ENCODE measurements at places on chromosomes 12 and 14.

DNA sequence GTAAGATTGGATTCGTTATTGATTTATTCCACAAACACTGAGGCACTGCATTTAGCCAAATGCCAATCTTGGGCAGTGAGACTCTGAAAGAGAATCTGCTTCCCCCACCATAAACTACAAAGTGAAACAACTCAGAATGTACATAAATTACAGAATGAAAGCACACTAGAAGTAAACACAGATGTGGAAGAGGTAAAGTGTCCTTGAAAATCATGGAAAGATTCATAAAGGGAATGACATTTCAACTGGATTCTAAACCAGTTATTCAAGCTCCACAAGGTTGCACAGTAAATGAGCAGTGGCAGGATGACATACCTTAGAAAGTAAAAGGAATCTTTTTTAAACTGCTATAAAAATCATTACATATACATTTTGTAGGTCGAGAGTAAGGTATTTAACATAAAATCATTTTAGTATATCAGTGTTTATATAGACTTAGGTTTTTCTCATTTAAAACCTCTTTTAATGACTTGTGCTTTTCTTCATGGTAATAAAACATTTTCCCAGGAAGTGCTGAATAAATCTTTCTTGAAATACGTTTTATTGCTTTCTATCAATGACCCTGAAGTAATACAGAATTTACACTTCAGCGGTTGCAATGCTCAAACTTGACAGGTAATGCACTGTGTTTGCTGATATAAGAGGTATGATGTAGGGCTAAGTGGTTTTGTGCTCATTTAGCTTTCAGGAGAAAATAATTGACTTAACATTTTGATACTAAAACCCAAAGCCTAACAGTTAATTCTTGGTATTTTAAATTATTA, 270.6 kb downstream of the NAV3 start:
- no peak overlapping the region for H3K27ac ChIP-seq
- no peak for DNase-seq
- no peaks in the 10 kb centered on the region for H3K36me3 ChIP-seq
- no peaks in the 10 kb centered on the region for H3K4me1 ChIP-seq
- H3K27me3 ChIP-seq = no peaks in the 10 kb centered on the region
- H3K4me3 ChIP-seq = no peak overlapping the region

DNA sequence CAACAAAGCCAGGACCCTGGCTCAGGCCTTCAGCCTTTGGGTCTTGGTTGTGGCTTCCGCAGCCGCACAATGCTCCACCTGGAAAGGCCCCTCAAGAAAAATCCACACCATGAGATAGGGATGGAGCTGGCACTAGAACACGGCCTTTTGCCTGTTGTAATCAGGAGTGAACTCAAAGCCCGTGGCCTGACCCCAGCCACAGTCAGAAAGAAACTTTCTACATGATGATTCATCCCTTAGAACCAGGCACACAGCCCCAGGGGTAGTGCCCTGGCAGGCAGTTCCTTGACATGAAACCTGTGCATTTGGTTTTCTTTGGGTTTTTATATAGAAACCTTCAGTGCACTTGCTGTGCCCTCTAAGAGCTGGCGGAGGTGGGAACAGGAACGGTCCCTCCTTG, 5.1 kb downstream of the CLMN start:
- no peaks in the 10 kb centered on the region for H3K27me3 ChIP-seq
- no peak overlapping the region for H3K4me3 ChIP-seq
- H3K4me1 ChIP-seq = peaks cover 26% of the 10 kb centered on the region

DNA sequence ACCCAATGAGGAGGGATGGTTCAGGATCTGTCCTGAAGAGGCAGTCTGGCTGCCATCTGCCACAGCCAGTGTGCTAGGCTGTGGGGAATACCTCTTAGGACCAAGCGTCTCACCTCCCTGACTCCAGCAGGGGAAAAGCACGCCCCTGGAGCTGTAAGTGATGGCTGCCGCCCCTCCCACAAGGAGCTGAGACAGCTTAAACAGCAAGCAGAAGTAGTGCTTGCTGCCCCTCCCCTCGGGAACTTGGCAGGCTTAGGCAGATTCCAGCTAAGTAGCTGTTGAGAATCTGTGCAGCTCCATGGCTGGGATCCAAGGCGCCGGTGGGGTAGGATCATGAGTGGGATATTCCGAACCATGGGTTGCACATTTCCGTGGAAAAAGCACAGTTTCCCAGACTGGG, 360.4 kb upstream of the MDGA2 start:
- no peak overlapping the region for H3K27ac ChIP-seq
- no peaks in the 10 kb centered on the region for H3K27me3 ChIP-seq
- no peaks in the 10 kb centered on the region for H3K4me1 ChIP-seq
- no peaks in the 10 kb centered on the region for H3K36me3 ChIP-seq

- H3K4me3 ChIP-seq = no peak overlapping the region
- H3K36me3 ChIP-seq = peaks cover 15% of the 10 kb centered on the region
- H3K27me3 ChIP-seq = no peaks in the 10 kb centered on the region
- no peak for DNase-seq
- H3K27ac ChIP-seq = peak overlapping the region; percentile 51
- peaks cover 32% of the 10 kb centered on the region for H3K4me1 ChIP-seq
These were observed 5.9 kb downstream of the DGLUCY start for GRCh38 chr14:91119556-91120311.

- DNase-seq = peak; percentile 31
- H3K4me1 ChIP-seq = peaks cover 28% of the 10 kb centered on the region
- H3K4me3 ChIP-seq = peak within 1 kb of the TSS; percentile 77
- H3K27ac ChIP-seq = peak within 1 kb of the TSS; percentile 90
These were observed at the start of gene RFLNA for GRCh38 chr12:124294780-124295341. RFLNA (plus strand) TSS chr12:124295093; CDS start chr12:124295430, 337 bp downstream.
